Posterior cingulate gyrus (tissue), 11 donors: ENCODE measurements at places on chromosomes 2 and 18.

DNA sequence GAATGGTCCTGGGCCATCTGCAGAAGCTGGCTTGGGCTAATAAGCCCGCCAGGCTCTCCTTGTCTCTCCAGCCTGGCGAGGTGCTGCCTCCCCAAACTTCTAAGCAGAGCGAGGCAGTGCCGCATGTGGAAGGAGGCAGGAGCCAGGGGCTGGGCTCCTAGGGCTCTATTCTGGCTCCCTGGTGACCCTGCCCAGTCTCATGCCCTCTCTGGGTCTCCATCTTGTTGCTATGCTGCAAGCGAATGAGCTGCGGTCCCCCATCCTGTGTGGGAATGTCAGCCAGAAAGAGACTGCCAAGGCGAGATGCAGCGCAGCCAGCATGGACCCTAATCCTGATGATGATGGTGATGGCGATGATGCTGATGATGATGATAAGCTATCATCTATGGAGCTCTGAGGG lies 48.7 kb downstream of the TNS1 start:
- DNase-seq: no peak

GRCh38 chr2:176112375-176113302 lies 3.9 kb upstream of the HOXD10 start:
- no peak for DNase-seq

DNA sequence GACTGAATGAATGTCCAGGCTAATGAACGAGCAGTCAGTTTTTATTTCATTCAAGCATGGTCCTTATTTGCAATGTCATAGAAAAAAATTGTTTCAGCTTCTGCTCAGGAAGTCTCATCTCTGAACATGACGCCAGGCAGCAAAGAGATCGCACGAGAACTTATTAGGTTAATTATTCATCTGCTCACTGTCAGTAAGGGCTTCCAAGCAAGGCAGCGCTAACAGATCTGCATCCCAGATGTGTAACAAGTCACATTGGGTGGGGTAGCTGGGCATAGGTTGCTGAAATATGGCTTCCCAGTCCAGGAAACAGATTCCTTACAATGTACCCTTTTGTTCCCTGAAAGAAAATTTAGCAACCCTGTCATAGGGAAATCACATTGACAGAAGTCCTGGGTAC lies 63.5 kb downstream of the ANKRD44 start:
- DNase-seq: no peak

GRCh38 chr2:69375494-69376353 lies 11.3 kb downstream of the GFPT1 start:
- no peak for DNase-seq

GRCh38 chr2:218745559-218746469 lies 35.2 kb downstream of the TTLL4 start:
- peak; percentile 98 for DNase-seq

- DNase-seq: no peak
Observed at GRCh38 chr18:29531746-29532145, 1354.8 kb upstream of the CDH2 start.

GRCh38 chr2:121754851-121755236 lies 607 bp upstream of the TSN start:
- DNase-seq: no peak
